Amniotic stem cell (primary cell): ENCODE measurements at places on chromosomes 6 and 20.

DNA sequence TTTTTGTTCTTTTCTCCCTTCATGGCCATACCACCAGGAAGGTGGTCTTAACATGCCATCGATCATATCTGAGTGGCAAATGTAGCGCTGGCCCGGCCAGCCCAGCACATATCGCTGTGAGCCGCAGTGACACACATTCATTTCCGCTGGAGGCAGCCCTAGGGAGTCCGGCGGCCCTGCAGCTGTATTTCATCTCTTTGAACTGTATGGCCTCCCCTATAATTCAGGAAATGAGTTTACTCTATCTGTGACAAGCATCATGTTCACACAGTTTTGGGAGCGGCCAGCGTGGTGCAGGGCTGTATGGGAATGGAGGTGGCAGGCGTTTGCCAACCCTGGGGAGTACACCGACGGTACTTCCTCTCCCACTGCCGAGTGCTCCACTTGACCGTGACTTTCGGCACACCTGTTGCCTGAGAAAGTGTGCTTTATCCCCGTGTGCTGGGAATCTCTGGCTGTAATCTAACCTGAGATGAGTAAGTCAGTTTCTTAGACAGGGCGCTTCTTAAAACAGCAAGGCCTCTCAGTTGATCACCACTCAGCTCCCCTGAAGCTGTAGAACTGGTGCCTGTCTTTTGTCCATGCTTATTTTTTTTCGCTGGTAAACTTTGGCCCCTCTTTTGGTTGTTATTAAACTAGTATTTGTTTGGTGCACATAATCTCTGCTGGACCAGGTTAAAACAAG, 257.1 kb upstream of the TAB2 start:
- no peak for DNase-seq

DNA sequence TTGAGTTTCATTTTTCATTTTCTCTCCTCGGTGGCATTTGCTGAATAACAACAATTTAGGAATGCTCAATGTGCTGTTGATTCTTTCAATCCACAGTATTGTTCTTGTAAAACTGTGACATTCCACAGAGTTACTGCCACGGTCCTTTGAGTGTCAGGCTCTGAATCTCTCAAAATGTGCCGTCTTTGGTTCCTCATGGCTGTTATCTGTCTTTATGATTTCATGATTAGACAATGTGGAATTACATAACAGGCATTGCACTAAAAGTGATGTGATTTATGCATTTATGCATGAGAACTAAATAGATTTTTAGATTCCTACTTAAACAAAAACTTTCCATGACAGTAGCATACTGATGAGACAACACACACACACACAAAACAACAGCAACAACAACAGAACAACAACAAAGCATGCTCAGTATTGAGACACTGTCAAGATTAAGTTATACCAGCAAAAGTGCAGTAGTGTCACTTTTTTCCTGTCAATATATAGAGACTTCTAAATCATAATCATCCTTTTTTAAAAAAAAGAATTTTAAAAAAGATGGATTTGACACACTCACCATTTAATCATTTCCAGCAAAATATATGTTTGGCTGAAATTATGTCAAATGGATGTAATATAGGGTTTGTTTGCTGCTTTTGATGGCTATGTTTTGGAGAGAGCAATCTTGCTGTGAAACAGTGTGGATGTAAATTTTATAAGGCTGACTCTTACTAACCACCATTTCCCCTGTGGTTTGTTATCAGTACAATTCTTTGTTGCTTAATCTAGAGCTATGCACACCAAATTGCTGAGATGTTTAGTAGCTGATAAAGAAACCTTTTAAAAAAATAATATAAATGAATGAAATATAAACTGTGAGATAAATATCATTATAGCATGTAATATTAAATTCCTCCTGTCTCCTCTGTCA, 88.1 kb downstream of the SNAP25 start:
- DNase-seq = peak; percentile 48

- DNase-seq = no peak
These were observed 281.8 kb downstream of the GMDS start for GRCh38 chr6:1963596-1963995.

DNA sequence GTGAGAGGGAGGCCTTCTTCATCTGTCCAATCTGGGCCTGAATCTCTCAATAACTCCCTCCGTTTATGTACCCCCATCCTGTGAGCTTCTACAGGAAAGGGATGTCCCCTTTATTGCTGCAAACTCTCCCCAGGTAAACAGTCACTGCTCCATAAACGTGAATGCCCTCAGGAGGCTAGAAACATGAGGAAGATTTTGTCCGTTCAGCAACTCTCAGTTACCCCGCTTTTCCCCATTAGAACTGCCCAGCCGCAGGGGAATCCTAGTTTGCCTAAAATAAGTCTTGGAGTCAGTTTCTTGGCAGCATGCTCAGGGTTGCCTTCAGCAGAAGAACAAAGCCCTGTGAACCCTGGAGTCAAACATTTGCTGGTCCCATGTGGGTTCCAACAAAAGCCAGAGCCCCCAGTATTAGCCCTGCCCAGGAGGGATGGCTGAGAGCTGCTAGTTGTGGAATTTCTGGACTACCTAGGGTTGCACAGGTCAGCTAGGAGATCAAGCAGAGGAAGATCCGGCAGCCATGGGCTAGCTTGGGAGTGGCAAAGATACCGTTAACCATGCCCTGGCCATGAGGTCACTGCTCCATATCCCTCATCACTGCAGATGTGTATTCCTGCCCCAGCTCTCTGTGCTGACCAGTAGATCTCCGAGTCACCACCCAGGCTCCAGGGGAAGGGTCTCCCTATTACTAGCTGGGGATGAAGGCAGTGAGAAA, 640 bp downstream of the LRRN4 start:
- DNase-seq = no peak

DNA sequence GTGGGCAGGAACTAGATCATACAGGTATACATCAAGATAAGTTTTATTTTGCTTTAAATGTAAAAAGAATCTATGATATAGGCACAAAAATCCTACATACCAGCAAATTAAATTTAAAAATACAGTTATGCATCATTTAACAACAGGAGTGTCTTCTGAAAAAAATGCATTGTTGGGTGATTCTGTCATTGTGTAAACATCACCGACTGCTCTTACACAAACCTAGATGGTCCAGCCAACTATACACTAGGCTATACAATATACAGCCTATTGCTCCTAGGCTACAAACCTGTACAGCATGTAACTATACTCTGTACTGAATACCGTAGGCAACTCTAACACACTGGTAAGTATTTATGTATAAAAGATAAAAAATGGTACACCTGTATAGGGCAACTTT, 139.4 kb downstream of the RNGTT start:
- DNase-seq = peak; percentile 16

- DNase-seq = no peak
These were observed 1.9 kb upstream of the ETV7 start for GRCh38 chr6:36389353-36389752.

DNA sequence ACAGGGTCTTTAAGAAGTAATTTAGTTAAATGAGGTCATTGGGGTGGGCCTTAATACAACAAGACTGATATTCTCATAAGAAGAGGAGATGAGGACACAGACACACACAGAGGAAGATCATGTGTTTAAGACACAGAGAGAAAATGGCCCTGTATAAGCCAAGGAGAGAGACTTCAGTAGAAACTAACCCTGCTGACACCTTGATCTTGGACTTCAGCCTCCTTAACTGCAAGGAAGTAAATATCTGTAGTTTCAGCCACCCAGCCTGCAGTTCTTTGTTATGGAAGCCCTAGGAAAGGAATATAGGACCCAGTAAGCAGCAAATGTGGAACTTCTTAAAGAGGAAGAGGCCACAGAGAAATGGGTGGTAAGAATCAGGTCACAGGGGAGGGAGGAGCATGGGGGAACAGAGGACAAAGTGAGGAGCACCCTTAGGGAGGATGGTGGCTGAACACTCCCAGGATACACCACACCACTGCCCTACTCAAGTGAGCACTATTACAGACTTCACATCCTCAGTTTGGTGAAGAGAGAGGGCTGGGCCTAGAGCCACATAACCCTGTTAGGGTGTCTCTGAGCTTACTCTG, 762 bp downstream of the SIRPB1 start:
- no peak for DNase-seq

- no peak for DNase-seq
These were observed 12.5 kb downstream of the ID1 start for GRCh38 chr20:31617432-31618104.

- DNase-seq = no peak
These were observed 46.3 kb downstream of the SCAND1 start for GRCh38 chr20:35908007-35908406.
